ENCODE measurements at places on chromosomes 12 and 14.

GRCh38 chr12:8446642-8447547 is 8.9 kb upstream of the CLEC6A start:
- DNase-seq, result no peak

DNA sequence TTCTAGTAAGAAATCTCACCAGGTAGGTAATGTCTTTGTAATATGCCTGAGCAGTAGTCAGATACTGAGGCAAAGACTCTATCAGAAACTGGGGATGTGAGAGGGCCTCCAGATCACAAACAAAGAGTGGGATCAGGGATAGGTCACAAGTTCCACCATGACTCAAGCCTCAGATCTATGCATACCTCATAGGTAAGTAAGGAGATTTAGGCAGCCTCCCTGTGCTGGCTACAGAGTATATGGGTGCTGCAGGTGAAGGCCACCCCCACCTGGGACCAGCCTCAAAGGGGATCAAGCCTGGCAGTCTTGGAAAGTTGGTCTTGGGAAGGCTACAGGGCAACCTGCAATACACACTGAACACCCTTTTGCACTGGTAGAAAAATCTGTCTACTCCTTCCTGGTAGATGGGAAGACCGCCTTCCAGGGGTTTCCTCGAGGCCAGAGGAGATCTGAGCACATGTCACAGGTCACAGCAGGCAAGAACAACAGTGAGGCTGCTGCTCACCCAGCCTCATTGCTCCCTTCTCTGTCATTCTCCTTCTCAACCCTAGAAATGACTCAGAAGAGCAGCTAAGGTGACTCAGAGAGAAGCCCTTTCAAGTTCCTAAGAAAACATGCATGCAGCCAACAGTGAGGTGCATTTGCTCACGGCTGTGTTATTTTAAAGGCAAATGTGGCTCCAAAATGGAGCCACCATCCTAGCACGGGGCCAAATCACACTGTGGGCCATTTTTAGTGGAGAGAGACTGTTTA is 143.4 kb upstream of the CDKN3 start:
- DNase-seq, result no peak

GRCh38 chr12:131986361-131986760 is 36.6 kb downstream of the EP400 start:
- no peak for DNase-seq

DNA sequence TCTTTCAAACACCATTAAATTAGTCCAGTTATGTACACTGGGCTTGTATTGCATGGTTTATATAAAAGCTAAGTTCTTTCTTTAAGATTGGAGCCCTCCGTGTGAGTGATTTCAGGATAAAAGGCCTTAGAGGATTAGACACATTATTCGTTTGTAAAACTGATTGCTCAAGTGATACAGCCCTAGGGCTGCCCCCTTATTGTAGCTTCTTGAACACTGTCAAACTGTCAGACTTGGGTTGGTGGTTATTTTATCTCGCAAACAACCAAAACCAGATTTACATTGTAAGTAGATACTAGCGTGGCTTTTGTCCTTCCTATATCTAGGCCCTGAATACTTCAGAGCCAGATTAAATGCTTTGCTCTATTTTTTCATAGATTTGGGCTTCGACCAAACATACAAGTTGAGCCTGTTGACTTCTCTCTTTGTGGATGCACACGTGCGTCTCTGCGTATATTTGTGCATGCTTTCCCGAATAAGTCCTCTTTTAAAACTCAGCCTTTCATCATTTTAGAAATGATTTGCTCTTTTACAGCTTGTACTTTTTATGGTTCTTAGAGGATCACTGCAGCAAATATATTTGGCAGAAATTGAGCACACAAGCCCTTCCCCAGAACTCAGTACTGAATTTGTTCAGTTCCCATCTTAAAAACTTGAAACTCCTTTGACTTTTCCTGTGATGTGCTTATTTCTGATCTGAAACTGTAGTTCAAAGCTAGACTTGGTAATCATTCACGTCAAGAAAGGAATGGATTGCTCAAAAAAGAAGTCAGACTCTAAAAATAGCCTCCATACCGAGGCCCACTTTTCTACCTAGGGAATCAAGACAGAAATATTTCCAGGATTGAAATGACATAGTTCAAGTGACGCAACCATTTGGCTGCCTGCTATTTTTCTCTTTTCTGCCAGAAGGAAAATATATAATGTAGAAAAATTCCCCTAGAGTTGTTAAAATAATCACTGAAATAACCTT is 129.5 kb downstream of the ETV6 start:
- DNase-seq, result no peak

DNA sequence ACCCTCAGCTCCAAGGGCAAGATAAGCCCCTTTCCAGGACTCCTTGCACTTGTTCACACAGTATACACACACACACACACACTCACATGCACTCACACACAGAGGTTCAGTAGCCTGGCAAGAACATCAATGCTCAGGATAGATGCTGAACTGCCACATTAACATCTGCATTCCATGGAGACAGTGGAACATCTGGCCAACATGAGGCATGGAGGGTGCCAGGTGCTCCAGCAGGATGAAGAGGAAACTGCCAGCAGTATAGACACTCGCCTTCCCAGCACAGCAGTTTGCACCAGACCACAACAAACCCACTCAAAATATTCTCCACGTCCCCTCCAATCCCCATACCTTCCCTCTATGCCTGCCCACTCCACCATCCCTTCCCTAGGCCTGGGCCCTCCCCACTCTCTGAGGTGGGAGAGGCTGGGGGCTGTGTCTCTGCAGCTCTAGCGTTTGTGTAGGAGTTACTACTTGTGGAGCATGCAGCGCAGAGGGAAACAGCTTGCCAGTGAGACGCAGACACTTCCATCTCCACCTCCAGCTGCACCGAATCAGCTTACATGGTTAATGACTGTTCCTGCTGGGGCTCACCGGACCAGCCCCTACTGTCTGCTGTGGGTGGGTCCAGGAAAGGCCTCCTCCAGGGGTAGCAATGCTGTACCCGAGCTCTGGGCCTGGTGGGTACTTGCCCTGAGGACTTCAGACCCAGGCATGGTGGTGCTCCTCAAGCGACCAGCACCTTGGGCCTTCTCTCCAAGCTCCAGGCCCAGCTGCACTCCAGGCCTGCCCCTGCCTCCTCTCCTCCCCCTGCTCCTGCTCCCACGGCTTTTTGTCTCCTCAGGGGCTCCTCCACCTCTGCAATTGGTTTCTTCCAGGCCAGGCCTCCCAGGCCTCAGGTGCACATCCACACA is 18.6 kb upstream of the PLEKHG3 start:
- DNase-seq, result no peak

GRCh38 chr12:57044889-57045288 is 5.0 kb downstream of the MYO1A start:
- DNase-seq, result no peak

DNA sequence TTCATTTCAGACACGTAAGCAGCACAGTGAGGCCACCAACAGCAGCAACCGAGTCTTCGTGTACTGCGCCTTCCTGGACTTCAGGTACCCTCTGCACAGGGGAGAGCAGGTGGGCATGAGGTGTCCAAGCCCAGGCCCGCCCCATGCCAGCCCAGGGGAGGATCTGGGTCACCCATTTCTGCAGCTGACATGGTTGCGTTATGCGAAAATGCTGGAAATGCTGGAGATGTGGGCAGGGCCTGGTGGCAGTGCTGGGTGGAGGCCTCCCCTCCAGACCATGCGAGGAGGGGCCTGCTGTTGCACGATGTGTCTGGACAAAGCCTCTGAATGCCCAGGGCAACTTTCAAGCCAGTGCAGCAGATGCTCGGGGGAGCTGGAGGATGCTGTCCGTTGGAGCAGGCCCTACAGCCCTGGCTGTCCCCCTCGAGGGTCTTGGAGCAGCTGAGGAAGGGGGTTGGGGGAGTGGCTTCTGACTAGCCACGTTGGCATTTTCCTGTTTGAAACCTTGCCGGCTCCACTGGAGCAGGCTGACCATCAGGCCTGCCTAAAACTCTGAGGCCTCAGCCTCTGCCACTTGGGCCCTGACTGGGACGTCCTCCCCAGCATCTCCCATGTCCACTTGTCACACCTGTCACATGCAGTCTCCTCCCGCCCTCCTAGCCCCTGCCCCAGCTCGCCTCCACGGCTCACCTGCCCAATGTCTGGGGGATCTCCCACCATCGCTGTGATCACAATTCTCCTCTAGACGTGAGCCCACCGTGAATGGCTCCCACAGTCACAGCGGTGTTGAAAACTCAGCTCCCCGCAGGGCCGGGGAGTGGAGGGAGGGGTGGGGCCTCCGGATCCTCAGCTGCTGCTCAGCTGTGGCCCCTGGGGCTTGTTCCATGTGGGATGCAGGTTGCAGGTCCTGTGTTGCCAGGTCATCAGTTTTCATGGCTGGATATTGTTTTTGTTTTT is 123.4 kb downstream of the ADGRD1 start:
- DNase-seq, result no peak

Data from CD4-positive, alpha-beta T cell treated with Interleukin-15 for 4 hours (primary cell).